Sigmoid colon (tissue), 7 donors: ENCODE measurements at places on chromosomes 12 and 14. TPM values are rescaled to one million over a fixed set of nuclear protein-coding genes. Genes with fewer than 3 reads are reported as not detected.
A peak's percentile ranks its signal among the peaks of the same experiment; 100 is the strongest.

DNA sequence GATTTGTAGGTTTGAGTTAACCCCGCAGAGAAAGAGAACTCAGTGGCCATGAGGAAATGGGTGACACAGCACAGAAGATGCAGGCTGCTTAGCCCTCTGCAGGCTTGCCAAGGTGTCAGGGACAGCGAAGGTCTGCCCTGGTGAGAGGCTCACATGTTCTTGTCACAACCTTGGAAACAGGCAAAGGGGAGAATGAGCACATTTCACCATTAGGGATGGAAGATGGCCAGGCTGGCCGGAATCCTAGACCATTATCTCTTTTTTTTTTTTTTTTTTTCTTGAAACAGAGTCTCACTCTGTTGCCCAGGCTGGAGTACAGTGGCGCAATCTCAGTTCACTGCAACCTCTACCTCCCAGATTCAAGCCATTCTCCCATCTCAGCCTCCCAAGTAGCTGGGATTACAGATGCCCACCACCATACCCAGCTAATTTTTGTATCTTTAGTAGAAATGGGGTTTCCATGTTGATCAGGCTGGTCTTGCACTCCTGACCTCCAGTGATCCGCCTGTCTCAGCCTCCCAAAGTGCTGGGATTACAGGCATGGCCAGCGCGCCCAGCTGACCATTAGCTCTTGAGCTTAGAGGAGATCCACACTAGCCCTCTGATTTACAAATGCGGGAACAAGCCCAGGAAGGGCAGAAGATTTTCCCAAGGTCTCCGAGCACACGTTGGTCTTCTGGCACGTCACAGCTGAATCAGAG lies 34.6 kb downstream of the LTBP2 start:
- peak; percentile 84 for DNase-seq
- H3K4me3 ChIP-seq, result no peak overlapping the region
- no peak overlapping the region for H3K27ac ChIP-seq
- H3K36me3 ChIP-seq, result no peaks in the 10 kb centered on the region
- H3K4me1 ChIP-seq, result no peaks in the 10 kb centered on the region

GRCh38 chr14:68649476-68650189 lies 143.2 kb downstream of the ZFP36L1 start:
- H3K27me3 ChIP-seq, result no peaks in the 10 kb centered on the region
- peak overlapping the region; percentile 90 for H3K27ac ChIP-seq
- no peaks in the 10 kb centered on the region for H3K36me3 ChIP-seq
- peaks cover 63% of the 10 kb centered on the region for H3K4me1 ChIP-seq
- no peak overlapping the region for H3K4me3 ChIP-seq
- no peak for DNase-seq

HCAR1 gene
- total RNA-seq, result not detected

EXOC3L4 gene
- 0.41 TPM for total RNA-seq

GRCh38 chr14:101233021-101233366 lies 328.3 kb upstream of the DIO3 start:
- no peak for DNase-seq
- no peak overlapping the region for H3K4me3 ChIP-seq
- H3K36me3 ChIP-seq, result no peaks in the 10 kb centered on the region
- no peaks in the 10 kb centered on the region for H3K4me1 ChIP-seq
- H3K27me3 ChIP-seq, result no peaks in the 10 kb centered on the region
- peak overlapping the region; percentile 18 for H3K27ac ChIP-seq

- no peaks in the 10 kb centered on the region for H3K36me3 ChIP-seq
- peak overlapping the region; percentile 76 for H3K4me3 ChIP-seq
- peak overlapping the region; percentile 85 for H3K27ac ChIP-seq
- H3K27me3 ChIP-seq, result no peaks in the 10 kb centered on the region
- DNase-seq, result peak; percentile 81
Observed at GRCh38 chr12:55931780-55932550, 1.0 kb downstream of the DGKA start.

DNA sequence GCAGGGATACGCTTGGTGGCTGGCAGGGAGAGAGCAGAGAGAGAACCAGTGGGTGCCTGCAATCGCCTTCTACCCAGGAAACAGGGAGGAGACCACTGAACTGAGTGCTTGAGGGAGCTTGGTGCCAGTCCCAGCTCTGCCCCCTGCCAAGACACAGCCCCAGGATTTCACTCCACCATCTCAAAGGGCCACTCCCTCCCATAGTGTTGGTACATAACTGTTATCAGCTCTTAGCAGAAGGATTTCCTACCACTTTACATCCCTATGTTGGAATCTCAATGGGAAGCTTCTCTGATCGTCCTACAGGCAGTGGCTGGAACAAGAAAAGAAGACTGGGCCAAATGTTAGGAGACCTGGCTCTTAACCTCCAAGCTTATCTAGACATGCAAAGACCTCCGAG lies 157.4 kb upstream of the FOXN3 start:
- no peaks in the 10 kb centered on the region for H3K27me3 ChIP-seq
- peaks cover 20% of the 10 kb centered on the region for H3K4me1 ChIP-seq
- no peak overlapping the region for H3K4me3 ChIP-seq
- H3K27ac ChIP-seq, result no peak overlapping the region
- DNase-seq, result no peak
- no peaks in the 10 kb centered on the region for H3K36me3 ChIP-seq

HOXC5 gene
- total RNA-seq, result not detected
